Activated T-cell treated with anti-CD3 and anti-CD28 coated beads, Interleukin-2, amount 50 U/mL, for 72 hours (primary cell): ENCODE measurements at places on chromosomes 2 and 18. TPM values are rescaled to one million over a fixed set of nuclear protein-coding genes. Genes with fewer than 3 reads are reported as not detected.

Gene GRHL1
- total RNA-seq: 0.83 TPM

Gene ZNF397
- 22.4 TPM for total RNA-seq

Gene TEX44
- total RNA-seq: not detected

- H3K27me3 ChIP-seq: peaks cover 5% of the 10 kb centered on the region
- no peak for DNase-seq
- H3K4me1 ChIP-seq: no peaks in the 10 kb centered on the region
- no peak overlapping the region for H3K27ac ChIP-seq
Observed at GRCh38 chr2:150522269-150522668, 34.8 kb upstream of the RND3 start.

DNA sequence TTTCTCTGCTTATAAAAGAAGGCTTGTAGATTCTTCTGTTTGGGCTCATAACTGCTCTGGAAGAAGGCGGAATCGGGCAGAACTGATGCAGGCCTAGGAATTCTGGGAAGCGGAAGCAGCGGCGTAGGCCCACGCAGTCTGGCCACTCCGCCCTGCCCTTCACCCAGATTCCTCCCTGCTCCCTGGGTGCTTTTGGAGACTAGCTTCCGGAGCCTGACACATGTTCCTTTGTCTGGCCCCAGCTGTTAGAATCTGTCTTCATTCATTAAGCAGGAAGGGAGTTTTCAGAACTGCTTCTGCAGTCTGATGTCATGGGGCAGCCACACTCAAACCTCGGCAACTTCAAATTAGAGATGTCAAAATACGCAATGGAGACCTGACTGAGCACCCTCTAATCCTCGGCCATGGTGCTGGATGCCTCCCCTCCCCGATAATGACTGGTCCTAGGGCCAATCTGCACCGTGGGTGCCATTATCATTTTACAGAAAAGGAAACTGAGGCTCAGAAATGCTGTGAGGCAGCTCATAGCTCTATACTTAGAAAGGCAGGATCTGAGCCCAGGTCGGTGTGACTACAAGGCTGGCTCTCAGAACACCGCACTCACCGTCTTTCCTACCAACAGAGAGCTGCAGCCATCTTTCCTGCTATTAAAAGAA, 275.7 kb downstream of the MYCN start:
- H3K27me3 ChIP-seq: no peaks in the 10 kb centered on the region
- no peak overlapping the region for H3K27ac ChIP-seq
- no peak overlapping the region for H3K4me3 ChIP-seq

DNA sequence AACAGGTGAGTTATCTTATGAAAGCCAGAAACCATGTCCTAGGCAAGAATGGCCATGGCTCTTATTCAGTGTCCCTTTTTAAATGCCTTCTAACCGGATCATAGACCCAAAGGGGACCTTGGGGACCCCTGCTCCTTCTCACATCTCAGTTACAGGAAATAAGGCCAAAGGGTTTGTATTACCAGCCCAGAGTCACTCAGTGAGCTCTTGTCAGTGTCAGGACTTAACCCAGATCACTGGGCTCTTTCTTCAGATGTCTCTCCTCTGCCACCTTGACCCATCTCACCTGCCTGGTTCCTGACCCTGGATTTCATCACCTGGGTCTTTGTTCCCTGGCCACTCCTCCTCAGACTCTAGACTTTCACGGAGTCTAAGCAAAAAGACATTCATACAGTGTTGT, 556.7 kb downstream of the CMPK2 start:
- no peaks in the 10 kb centered on the region for H3K36me3 ChIP-seq
- no peaks in the 10 kb centered on the region for H3K4me1 ChIP-seq
- no peak for DNase-seq
- no peak overlapping the region for H3K4me3 ChIP-seq
- no peak overlapping the region for H3K27ac ChIP-seq
- no peaks in the 10 kb centered on the region for H3K27me3 ChIP-seq

DNA sequence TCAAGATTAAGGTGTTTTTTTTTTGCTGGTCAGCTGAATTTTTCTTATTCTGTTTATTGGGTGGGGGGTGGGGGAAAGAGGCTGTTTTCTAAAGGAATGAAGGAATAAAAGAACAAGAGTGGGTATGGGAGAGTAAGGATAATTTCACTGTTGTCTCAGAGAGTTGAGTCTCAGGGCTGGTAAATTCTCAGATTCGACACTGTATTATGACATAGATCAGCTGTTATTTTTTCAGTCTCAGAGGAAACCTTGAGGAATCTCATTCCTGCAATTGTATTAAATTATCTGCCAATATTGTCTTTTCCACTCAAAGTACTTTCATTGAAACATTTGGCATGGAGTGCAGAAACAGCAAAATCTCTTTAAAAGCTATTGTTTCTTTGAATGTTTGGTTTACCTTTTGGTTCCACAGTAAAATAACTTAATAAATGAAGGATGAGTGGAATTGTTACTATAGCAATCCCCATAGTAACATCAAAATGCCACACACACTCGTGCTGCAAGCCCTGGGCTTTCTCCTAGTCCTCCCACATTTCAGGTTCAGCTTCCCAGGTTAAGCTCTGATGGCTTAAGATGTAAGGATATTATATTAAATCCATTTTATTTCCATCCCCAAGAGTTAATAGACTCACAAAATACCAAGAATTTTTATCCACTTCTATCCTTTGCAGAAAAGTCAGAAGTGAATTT, 478.7 kb upstream of the TCF4 start:
- H3K4me3 ChIP-seq: no peak overlapping the region
- H3K36me3 ChIP-seq: no peaks in the 10 kb centered on the region
- H3K27me3 ChIP-seq: no peaks in the 10 kb centered on the region
- H3K27ac ChIP-seq: no peak overlapping the region
- H3K4me1 ChIP-seq: no peaks in the 10 kb centered on the region

DNA sequence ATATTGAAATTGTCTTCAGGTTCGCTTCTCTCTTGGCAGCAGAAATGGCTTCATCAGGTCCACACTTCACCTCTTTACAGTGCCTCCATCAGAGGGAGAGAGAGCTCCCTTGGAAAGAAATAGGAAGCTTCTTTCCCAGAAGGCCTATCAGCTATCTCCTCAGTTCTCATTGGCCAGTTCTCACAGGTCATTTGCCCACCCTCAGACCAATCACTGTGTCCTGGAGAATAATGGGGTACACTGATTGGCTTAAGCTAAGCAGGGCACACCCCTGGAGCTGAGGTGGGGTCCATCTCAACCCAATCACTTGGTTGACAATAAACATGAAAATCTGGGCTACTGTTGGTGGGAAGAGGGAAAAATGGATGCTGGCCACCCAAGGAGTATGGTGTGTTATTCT, 5.2 kb downstream of the GNLY start:
- H3K36me3 ChIP-seq: no peaks in the 10 kb centered on the region
- H3K4me3 ChIP-seq: no peak overlapping the region
- peaks cover 21% of the 10 kb centered on the region for H3K4me1 ChIP-seq
- no peak overlapping the region for H3K27ac ChIP-seq
- DNase-seq: no peak

DNA sequence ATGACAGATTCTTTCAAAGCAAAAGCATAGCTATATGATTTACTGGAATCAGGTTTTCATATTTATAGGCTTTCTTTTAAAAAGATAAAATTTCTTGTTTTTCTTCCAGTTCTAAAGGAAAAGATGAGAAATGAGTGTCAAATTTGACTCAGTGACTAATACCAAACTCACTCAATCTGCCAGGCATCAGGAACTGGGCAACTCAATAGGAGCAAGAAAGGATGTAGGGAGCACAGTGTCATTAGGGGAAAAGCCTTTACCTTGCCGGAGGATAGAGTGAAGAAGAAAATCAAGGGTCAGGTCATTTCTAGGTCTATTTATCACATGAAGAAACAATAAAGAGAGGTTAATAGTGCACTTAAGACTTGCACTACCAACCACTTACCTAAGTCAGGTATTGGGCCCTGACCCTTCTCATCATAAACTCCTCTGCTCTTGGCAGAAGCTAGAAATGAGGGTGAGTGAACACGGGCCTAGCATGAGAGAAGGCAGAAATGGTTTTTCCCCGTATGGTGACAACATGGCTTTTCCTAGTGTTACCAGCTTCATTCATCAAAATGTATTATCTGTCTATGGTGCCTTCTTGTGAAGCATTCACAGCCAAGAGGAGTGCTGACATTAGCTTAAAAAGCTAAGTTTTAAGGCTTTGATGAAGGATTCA, 151.0 kb downstream of the ARHGAP15 start:
- peak overlapping the region; percentile 69 for H3K27ac ChIP-seq
- H3K36me3 ChIP-seq: no peaks in the 10 kb centered on the region
- no peaks in the 10 kb centered on the region for H3K27me3 ChIP-seq
- H3K4me3 ChIP-seq: no peak overlapping the region
- DNase-seq: no peak
- peaks cover 52% of the 10 kb centered on the region for H3K4me1 ChIP-seq

DNA sequence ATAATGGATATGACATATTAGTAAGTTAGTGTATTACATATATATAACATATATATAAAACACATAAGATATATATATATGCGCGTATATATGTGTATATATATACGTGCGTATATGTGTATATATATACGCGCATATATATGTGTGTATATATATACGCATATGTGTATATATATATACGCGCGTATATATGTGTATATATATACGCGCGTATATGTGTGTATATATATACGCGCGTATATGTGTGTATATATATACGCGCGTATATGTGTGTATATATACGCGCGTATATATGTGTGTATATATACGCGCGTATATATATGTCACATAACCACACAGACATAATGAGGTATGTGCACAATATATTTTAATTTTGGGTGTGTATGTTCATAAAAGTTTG, 327.8 kb downstream of the MEIS1 start:
- H3K4me3 ChIP-seq: no peak overlapping the region
- H3K4me1 ChIP-seq: no peaks in the 10 kb centered on the region
- no peaks in the 10 kb centered on the region for H3K27me3 ChIP-seq
- H3K27ac ChIP-seq: no peak overlapping the region
- H3K36me3 ChIP-seq: no peaks in the 10 kb centered on the region

- H3K27me3 ChIP-seq: peaks cover 22% of the 10 kb centered on the region
- no peak overlapping the region for H3K4me3 ChIP-seq
- H3K27ac ChIP-seq: no peak overlapping the region
- H3K4me1 ChIP-seq: peaks cover 8% of the 10 kb centered on the region
- H3K36me3 ChIP-seq: peaks cover 1% of the 10 kb centered on the region
Observed at GRCh38 chr2:160097326-160097725, 34.9 kb upstream of the PLA2R1 start.

DNA sequence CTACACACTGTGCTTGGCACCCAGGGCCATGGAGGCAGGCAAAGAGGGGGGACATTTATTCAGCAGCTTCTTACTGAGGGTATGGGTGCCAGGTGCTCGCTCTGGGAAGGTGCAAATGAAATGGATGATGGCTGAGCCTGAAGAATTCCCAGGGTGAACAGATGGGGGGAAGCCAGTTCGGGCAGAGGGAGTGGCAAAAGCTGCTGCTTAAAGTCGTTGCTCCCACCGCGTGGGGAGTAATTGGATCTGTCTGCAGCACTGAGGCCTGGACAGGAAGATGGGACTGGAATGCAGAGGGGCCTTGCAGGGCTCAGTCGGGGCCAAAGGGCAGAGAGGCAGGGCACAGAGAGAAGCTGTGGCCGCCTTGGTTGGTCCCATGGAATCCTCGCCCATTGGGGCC, 51.2 kb downstream of the NEDD4L start:
- H3K36me3 ChIP-seq: no peaks in the 10 kb centered on the region
- DNase-seq: no peak
- no peak overlapping the region for H3K4me3 ChIP-seq
- no peak overlapping the region for H3K27ac ChIP-seq

DNA sequence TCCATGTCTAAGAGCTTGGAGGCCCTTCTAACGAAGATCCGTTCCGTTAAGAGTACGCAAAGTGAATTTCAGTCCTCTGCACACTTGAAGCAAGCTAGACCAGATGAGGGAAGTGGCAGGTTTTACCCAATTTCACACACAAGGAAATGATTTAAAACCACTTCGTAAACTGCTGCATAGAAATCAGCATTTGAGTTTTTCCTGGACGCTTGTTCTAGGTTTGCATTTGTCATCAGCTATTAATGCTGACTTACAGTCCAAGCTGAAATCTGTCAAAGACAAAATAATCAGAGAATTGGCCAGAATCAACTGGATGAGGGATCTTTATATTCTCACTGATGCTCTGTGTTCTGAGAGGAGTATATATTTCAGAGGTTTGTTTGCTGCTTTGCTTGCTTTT, 117.6 kb upstream of the RASGRP3 start:
- DNase-seq: no peak
- H3K36me3 ChIP-seq: peaks cover 6% of the 10 kb centered on the region
- no peak overlapping the region for H3K27ac ChIP-seq
- H3K4me3 ChIP-seq: no peak overlapping the region
- no peaks in the 10 kb centered on the region for H3K4me1 ChIP-seq

DNA sequence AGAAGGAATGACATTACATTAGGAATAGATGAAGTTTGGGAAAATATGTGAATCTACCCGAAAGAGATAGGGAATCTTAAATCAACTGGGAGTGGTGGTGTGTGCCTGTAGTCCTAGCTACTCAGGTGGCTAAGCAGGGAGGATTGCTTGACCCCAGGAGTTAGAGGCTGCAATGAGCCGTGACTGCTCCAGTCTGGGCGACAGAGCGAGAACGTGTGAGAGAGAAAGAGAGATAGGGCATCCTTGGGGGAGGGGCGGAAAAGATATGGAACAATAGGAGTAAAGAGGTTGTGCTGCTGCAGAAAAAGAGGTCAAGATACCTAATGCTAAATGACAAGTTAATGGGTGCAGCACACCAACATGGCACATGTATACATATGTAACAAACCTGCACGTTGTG, 47.1 kb upstream of the ADAM23 start:
- DNase-seq: no peak
- H3K27me3 ChIP-seq: no peaks in the 10 kb centered on the region
